ENCODE measurements at places on chromosomes 5 and 9.

GRCh38 chr5:67380431-67380830, 183.8 kb upstream of the CD180 start:
- no peak for DNase-seq

DNA sequence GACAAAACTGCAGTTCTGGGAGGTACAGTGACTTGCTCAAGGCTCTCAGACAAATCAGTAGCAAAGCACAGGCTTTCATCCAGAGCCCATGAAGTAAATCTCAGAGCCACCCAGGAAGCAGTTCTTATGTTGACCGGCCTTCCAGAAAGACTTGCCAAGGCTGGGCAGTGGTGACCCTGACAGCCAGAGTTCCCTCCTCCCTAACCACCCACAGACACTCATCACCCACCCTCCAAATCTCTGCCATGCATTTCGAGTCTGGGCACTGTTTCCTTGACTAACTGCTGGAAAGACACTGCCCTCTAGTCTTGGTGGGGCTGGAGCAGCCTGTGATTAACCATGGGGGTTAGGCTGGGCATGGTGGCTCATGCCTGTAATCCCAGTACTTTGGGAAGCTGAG, 21.5 kb downstream of the NEURL1B start:
- no peak for DNase-seq

- no peak for DNase-seq
Observed at GRCh38 chr9:111605041-111605559, 5.7 kb upstream of the PTGR1 start.

GRCh38 chr9:74415995-74416394, 81.1 kb upstream of the RORB start:
- DNase-seq, result no peak

DNA sequence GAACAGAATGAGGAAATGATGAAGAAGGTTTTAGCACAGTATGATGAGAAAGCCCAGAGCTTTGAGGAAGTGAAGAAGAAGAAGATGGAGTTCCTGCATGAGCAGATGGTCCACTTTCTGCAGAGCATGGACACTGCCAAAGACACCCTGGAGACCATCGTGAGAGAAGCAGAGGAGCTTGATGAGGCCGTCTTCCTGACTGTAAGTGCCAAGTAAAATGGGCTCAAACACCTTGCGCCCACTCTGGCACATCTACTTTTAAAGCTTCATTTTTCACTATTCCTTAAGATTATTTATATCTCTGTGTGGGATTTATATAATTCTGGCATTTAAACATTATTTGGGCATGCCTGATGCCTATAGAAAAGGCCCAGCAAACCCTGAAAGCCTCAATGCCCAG, 55.6 kb downstream of the CMYA5 start:
- no peak for DNase-seq

- DNase-seq, result no peak
Observed at GRCh38 chr5:72007336-72008111, 99.8 kb upstream of the MAP1B start.

DNA sequence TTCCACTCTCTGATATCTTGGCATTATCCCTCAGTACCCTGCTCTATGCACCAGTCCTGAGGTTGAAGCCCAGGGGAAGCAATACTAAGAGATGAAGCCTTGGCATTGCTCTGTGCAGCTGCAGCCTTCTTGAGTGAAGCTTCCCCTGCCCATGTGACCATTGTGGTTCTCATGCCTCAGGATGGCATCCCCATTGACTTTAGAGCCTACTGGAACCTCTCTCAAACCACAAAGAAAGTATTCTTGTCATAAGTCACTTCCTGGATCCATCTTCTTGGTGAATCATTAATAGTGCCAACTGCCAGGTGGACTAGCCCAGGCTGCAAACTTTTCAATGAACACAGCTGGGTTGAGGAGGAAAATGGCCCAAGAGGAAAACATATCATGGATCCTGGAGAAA, 283.9 kb upstream of the RFX3 start:
- DNase-seq, result no peak
